ENCODE measurements at places on chromosomes 4 and X. TPM values are rescaled to one million over a fixed set of nuclear protein-coding genes. Genes with fewer than 3 reads are reported as not detected.

The GC gene
- total RNA-seq: not detected

The MAGEB2 gene
- not detected for total RNA-seq

The STPG2 gene
- not detected for total RNA-seq

The WDFY3 gene
- 21.2 TPM for total RNA-seq

The STOX2 gene
- total RNA-seq: 0.50 TPM

The DKK2 gene
- 0.30 TPM for total RNA-seq

The TRIM60 gene
- total RNA-seq: not detected

The ARAF gene
- total RNA-seq: 33.0 TPM

The CTAG2 gene
- 2.7 TPM for total RNA-seq
